ENCODE measurements at places on chromosomes 4 and X.

GRCh38 chrX:131861088-131861787, 161.9 kb upstream of the STK26 start:
- DNase-seq, result no peak

DNA sequence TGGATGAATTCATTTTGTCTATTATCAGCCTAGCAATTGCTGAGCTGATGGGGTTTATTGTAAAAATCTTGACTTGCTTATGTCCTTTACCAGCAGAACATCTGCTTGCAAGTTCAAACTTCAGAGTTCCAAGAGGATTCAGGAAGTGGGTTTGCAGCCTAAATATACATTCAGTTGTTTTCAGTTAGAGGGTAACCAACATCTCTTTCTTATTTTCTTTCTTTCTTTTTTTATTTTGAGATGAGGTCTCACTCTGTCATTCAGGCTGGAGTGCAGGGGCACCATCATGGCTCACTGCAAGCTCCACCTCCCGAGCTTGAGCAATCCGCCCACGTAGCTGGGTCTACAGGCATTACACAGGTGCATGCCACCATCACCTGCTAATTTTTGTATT, 31.4 kb upstream of the FHL1 start:
- no peak for DNase-seq

DNA sequence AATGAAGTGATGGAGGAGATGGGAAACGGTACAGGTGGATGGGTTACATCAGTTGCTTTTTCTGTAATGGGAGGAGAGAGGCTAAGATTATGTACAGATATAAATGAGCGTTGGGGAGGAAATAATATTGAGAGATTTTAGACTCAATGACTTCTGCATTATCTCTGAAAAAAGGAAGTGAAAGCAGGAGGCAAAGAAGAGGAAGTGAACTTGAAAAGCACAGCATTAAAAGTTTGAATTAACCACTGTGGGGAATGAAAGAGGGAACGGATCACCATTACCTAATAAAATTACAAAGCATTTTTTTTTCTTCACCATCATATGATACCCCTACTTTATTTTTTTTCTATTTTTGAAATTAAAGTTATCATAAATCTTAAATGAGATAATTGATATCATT, 1025.5 kb downstream of the RPA4 start:
- DNase-seq, result no peak

- DNase-seq, result no peak
Observed at GRCh38 chr4:47519239-47519883, 34.3 kb downstream of the ATP10D start.

- DNase-seq, result no peak
Observed at GRCh38 chrX:135112743-135113142, 7.6 kb downstream of the ETDB start.
